CD4-positive, alpha-beta T cell treated with Interleukin-6 at 100 ng/mL for 8 hours (primary cell): ENCODE measurements at places on chromosomes 13 and 19.

GRCh38 chr19:17646441-17646840 lies 41.7 kb downstream of the UNC13A start:
- no peak for DNase-seq

- no peak for DNase-seq
Measured at GRCh38 chr13:80011448-80012212, 329.3 kb downstream of the SPRY2 start.

DNA sequence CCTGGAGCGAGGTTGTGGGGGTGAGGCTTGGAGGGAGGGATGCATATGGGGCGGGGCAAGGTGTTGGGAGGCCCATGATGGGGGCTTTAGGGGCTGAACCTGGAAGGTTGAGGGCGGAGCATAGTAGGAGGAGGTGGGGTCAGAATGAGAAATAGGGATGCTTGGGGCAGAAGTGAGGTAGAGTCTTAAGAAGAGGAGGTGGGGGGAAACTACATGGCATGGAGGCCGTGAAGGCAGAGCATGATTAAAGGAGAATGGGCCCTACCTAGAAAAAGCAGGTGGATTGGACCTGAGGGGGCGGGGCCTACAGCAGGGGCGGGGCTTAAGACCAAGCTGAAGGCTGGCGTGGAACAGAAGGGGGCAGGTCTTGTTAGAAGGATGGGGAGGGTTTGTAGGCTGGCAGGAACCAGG lies 799 bp downstream of the NR1H2 start:
- peak; percentile 38 for DNase-seq

DNA sequence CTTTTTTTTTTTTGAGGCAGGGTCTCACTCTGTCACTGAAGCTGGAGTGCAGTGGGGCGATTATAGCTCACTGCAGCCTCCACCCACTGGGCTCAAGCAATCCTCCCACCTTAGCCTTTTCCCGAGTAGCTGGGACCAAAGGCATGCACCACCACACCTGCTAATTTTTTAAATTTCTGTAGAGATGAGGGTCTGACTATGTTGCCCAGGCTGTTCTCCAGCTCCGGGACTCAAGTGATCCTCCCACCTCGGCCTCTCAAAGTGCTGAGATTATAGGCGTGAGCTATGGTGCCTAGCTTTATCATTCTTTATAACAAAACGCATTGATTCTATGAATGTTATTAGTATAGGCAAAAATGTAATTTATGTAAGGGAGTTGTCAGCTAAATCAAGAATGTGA lies 17.9 kb upstream of the LYPD3 start:
- no peak for DNase-seq

GRCh38 chr19:56595548-56595899 lies 422 bp downstream of the ZNF71 start:
- no peak for DNase-seq

DNA sequence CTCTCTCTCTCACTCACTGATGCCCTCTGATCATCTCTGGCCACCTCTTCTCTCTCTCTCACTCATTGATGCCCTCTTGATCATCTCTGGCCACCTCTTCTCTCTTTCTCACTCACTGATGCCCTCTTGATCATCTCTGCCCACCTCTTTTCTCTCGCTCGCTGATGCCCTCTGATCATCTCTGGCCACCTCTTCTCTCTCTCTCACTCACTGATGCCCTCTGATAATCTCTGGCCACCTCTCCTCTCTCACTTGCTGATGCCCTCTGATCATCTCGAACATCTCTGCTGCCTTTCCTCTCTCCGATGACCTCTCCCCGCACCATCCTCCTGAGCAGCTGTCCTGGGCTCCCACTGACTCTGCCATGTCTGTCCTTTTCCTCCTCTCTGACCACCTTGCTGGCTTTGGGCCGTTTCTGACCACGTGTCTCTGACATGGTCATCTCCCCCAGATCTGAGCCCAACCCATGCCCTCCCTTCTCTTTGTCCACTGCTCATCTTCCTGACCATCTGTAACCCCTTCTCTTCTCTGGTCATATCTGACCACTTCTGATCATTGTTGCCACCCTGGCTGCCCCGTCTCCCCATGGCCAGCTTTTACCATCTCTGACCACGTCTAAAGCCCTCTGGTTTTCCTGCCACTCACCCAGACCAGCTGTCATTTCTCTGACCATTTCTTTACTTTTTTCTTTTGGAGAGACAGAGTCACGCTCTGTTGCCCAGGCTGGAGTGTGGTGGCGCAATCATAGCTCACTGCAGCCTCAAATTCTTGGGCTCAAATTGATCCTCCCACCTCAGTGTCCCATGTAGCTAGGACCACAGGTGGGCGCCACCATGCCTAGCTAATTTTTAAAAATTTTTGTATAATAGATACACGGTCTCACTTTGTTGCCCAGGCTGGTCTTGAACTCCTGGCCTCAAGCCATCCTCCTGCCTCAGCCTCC lies 2.4 kb downstream of the LRFN3 start:
- no peak for DNase-seq

DNA sequence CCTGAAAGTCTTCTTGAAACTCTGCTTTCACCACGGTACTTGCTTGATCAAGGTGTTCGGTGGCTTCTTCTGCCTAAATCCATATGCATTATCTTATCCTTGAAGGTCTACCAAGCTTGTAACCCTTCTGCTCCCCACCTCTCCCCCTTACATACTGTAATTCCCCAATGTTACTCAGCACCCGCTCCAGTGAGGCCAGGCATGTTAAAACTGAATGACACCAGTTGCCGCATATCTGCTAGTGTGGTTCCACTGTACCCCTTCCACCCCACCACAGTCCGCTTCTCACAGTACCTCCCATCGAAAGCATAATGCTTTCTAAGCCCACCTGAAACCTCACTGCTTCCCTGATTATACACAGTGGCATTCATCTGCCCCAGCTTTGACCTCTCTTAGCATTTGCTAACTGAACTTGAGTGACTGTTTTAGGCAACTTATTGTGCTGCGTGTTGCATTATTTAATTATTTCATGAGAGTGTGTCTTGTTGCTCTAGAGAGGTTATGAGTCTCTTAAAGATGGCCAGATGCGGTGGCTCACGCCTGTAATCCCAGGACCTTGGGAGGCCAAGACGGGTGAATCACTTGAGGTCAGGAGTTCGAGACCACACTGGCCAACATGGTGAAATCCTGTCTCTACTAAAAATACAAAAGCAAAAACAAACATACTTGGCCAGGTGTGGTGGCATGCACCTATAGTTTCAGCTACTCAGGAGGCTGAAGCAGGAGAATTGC lies 87.6 kb upstream of the MBNL2 start:
- no peak for DNase-seq

DNA sequence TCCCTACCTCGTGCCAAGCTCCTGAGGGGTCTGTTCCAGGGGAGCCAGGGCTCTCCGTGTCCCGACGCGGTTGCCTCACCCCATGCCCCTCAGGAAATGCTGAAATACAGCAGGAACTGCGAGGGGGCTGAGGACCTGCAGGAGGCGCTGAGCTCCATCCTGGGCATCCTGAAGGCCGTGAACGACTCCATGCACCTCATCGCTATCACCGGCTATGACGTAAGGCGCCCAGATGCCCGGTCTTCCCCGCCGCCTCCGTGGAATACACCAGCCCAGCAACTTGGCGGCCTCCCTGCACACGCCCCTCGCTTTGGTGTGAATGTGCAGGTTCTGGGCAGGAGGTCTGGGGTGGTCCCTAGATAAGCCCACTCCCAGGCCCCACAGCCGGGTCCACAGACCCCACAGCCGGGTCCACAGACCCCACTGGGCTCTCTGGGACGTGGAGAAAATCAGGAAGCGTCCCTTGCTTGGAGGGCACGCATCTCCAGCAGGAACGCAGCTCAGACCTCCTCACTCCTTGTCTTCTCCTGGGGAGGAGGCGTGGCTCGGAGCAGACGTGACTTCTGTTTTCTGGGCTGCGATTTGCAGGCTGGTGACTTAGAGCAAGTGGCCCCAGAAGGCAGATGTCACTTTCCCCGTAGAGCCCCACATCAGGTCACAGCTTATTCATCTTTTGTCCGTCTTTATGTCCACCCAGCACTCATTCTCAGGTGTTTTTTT lies 19.4 kb upstream of the F7 start:
- DNase-seq, result no peak

GRCh38 chr19:19259741-19260140 lies 13.4 kb downstream of the TM6SF2 start:
- no peak for DNase-seq

GRCh38 chr13:35349673-35350278 lies 126.7 kb downstream of the MAB21L1 start:
- no peak for DNase-seq

GRCh38 chr13:99004978-99005377 lies 27.1 kb upstream of the DOCK9 start:
- DNase-seq, result no peak
